ENCODE measurements at places on chromosomes 7 and 10.
A peak's percentile ranks its signal among the peaks of the same experiment; 100 is the strongest.

DNA sequence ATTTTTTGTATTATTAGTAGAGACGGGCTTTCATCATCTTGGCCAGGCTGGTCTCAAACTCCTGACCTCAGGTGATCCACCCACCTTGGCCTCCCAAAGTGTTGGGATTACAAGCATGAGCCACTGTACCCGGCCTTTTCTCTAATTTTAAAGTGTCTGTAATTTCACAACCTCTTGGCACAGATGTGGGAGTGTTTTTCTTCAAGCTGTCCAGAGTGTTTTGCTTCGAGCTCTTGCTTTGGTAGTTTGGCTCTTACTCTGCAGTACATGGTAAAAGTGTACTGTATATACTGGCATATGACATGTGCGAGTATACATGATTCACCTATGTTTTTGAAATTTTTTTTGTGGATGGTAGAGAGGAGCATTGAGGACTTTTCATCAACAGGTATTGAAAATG lies 9.8 kb downstream of the SRGN start:
- DNase-seq = no peak

DNA sequence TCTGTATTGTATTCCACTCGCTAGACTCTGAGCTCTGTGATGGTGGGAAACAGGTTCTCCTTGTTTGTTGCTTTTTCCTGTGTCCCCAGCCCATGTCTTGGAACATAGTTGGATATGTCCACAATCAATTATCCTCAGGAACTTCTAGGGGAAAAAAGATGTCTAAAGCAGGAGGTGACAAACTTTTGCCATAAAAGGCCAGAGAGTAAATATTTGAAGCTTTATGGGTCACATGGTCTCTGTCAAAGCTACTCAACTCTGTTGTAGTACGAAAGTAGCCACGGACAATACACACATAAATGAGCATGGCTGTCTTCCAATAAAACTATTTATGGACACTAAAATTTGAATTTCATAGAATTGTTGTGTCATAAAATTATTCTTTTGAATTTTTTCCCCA lies 220.5 kb downstream of the CHCHD3 start:
- DNase-seq = no peak

DNA sequence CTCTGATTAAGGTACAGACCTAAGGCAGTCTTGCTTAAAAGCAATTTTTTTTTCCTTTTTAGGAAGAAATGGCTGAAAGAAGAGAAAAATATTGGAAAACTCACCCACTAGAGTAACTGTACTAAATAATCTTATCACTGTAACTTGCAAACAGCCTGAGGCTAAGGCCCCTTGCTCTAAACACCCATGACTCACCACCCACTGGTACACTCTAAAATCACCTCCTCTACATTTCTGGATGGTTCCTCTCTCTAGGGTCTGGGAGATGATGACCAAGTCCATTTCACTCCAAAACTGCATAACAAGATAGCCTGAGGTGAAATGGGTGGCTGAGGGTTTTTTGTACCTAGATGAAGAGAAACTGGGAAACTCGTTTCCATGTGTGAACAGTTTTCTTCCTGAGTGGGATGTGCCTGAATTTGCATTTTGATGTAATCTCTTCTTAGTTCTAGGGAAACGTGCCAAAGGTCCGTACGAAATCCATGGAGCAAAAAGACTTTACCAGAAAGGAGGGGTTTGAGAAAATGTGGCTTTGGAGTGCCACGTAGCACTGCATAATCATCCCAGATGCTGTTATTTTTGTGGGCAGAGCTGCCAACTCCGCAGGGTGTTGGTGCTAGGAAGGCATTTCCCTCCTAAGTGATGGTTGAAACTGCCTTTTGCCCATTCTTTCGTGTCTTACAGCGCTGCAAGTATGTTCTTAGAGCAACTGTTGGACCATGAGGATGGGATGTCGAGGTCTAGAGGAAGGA lies 113.5 kb upstream of the C10orf90 start:
- DNase-seq = no peak

DNA sequence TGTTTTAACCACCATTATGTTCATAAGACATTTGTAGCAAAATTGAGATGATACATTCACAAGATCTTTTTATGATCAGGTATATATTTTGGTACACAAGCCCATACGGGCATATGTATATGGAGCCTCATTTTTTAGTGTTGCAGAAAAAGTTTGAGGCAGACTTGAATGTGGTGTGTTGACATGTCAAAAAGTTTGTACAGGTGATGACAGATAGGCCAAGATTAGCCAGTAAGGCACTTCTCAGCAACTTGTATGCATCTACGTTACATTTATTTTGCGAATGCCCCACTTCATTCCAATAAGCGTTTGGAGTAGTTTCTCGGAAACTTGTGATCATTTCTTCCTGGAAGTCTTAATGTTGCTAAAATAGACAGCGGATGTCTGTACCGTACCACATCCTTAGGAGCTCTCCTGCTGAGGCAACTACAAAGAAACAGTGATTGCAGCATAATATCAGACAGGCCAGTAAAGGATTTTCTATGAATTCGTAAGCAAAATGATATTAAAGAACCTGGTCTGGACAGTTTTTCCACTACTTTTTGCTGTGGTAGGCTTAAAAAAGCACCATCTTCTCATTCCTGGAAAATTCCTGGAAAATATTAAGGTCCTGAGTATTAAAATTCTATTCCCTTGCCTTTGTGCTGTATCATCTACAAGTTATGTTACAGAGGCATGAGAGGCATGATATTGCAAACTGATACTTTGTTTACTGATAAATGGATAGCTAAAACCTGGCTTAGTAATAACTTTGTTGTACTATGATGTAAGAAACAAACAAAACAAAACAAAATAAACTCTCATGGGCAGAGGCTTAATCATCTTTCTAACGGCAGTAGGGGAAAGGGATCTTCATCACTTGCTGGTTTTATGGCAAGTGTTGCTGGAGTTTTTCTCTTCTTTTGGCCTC lies 153.6 kb downstream of the HDAC9 start:
- DNase-seq = no peak

GRCh38 chr10:132077091-132077490 lies 11.3 kb downstream of the JAKMIP3 start:
- no peak for DNase-seq

GRCh38 chr10:121823993-121824463 lies 103.8 kb downstream of the ATE1 start:
- DNase-seq = no peak

GRCh38 chr7:26426096-26426495 lies 134.4 kb downstream of the SNX10 start:
- no peak for DNase-seq

- DNase-seq = no peak
Measured at GRCh38 chr7:70380421-70381015, 751.4 kb upstream of the GALNT17 start.

- DNase-seq = no peak
Measured at GRCh38 chr7:51629206-51629605, 312.6 kb upstream of the COBL start.

DNA sequence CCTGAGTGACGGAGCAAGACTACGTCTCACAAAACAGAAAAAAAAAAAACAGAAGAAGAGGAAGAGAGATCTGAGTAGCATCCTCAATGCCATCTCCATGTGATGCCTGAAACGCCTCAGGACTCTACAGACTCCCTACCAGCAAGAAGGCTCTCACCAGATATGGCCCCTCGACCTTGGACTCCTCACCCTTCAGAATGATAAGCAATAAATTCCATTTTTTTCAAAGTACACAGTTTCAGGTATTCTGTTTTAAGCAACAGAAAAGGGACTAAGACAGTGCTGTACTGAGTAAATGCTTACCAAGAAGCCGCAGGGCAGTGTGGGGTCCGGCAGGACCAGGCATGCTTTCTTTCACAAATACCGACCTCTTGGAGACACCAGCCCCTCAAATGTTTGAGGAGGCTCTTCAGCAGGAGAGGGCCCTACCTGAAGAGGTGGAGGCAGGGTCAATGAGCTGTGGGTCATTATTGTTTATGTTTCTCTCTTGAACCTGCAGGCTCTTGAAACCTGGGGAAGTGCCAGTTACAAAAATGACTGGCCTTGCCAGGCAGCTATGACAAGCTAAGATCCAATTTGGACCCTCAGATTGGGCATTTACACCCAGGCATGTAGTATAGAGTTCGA lies 204.1 kb upstream of the LYZL1 start:
- no peak for DNase-seq

GRCh38 chr7:138935465-138936011 lies 45.7 kb downstream of the KIAA1549 start:
- DNase-seq = peak; percentile 38

GRCh38 chr7:108099713-108100112 lies 30.4 kb downstream of the LAMB4 start:
- DNase-seq = no peak

DNA sequence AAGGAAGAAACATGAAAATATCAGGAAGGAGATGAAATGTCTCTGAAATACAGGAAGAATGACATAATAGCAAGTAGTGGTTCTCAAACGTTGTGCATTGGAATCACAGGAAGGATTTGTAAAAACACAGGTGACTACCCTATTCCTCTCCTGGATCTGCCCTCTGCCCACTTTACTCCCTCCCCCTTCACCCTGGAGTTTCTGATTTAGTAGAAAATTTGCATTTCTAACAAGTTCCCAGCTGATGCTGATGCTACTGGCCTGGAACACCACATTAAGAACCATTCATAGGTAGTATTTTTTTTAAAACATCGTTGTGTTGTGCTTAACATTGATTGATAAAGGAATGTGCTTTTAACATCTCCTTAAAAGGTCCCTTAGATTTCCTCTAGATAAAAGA lies 130.9 kb downstream of the PHF14 start:
- no peak for DNase-seq

DNA sequence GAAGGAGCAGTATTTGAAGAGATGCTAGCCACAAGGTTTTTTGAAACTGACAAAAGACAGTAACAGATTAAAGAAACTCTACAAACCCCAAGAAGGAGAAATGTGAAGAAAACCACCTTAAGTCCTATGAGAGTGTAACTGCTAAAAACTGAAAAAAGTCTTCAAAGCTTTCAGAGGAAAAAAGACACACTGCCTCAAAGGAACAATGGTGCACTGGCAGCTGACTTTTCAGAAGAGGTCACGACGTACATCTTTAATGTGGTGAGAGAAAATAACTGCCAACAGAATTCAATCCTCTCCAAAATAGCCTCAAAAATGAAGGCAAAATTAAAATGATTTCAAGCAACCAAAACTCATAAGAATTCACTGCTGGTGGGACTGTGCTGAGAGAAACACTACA lies 94.0 kb downstream of the VIPR2 start:
- no peak for DNase-seq

DNA sequence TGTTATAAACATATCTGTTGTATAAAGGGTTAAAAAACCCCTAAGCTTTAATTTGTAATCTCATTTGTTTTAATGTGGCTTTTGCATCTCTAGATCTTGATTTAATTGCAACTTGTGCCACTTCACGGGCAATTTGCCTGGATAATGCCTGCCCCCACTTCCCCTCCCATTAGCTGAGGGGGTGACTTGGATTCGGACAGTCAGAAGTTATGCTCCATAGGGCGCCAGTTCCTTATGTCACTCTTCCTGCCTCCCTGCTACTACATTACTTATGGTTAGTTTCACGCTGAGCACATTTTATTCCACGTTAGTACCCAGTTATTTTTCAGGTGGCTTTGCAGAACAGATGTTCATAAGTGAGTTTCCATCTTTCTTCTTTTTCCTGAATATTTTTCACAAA lies 1015.2 kb upstream of the PHF14 start:
- DNase-seq = no peak

GRCh38 chr7:84136336-84136735 lies 58.3 kb downstream of the SEMA3A start:
- DNase-seq = no peak

- DNase-seq = peak; percentile 78
Measured at GRCh38 chr10:99976886-99977665, 32.7 kb downstream of the DNMBP start.

DNA sequence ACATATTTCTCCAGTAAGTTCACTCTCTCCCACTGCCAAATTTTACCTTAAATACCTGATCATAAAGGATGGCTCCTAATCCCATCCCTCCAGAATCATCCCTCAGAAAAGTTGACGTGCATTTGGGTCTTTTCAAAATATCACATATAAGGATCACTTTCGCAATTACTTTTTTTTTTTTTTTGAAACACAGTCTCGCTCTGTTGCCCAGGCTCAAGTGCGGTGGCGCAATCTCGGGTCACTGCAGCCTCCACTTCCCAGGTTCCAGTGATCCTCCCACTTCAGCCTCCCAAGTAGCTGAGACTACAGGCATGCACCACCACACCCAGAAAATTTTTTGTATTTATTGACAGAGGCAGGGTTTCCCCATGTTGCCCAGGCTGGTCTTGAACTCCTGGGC lies 17.4 kb downstream of the ZCWPW1 start:
- no peak for DNase-seq

- peak; percentile 43 for DNase-seq
Measured at GRCh38 chr10:110279407-110279986, 25.2 kb downstream of the SMNDC1 start.

DNA sequence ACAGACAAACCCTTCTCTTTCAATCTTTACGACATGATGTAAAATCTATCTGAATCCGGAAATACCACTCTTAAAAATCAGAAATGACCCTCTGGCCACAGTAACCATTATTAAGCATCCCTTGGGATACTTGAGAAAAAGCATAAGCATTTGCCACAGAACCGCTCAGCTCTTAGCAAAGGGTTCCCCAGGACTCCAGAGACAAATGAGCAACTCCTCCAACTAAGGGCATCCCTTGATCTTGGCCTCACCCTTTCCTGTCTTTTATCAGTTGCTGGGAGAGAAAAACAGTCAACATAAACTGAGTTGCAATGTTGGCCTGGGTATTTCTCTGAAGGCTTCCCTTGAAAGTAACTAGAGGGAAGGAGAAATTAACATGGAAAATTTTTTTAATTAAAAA lies 3.5 kb downstream of the PDLIM1 start:
- no peak for DNase-seq

DNA sequence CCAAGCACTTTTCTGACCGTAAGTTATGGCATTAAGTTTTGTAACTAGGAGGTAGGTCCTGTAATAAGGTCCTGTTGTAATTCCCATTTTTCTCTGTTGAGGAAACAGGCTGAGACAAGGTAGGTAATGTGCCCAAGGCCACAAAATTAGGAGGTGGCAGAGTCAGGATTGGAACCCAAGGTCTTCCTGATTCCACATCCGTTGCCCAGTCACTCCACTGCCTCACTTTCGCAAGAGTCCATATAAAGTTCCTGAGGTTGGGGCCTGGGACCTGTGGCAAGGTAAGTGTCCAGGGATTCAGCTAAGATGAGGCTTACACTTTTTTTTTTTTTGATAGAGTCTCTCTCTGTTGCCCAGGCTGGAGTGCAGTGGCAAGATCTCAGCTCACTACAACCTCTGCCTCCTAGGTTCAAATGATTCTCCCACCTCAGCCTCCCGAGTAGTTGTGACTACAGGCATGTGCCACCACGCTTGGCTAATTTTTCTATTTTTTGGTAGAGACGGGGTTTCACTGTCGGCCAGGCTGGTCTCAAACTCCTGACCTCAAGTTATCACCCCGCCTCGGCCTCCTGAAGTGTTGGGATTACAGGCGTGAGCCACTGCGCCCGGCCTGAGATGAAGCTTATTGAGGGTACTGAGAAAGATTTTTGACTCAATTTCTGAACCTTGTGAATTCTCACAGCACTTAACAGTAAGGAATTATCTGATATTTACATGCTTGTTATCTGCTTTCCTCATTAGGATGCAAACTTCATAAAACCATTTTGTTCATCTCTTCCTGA lies 20.3 kb upstream of the GNA12 start:
- no peak for DNase-seq

Data from AG04450 (cell line).